Ovary (tissue), 10 donors: ENCODE measurements at places on chromosomes 2 and 18.

DNA sequence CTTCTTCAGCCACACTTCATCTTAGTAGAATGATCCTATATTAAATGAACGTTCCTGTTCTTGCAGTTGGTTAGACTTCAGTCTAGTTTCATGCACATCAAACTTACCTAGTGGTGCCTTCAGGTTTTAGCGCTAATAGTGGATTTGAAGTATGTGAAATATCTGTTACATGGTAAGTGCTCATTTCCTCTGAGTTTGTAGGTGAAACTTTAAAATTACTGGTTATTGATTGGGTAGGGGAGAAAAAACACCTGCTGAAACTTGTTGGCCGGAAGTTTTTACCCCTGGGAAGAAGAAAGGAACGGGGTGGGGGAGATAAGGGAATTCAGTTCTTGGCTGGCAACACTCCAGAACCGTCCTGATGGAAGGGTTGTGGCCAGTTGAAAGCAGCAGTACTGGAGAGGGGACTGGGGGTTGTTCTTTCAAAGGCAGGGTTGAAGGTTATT is 112.8 kb downstream of the SPTBN1 start:
- no peak for DNase-seq

DNA sequence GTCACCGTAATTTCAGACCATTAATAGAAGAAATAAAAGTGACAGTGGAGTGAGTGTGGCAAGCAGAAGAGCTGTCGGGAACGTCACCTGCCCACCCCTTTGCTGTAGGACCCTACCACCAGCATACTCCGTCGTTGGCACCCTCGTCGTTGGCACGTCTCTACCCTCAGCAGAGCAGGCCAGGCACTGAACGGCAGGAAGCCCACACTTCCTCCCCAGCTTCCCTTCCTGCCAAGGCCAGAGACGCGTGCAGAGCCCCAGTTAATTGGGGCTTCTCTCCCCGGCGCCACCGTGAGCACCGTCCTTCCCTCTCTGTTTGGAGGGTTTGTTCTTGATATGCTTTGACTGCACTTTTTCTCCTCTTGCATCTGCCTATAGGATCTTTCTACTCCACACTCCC is 27.0 kb upstream of the NFATC1 start:
- no peak for DNase-seq

- DNase-seq, result peak; percentile 80
Observed at GRCh38 chr2:119756837-119757236, 2.9 kb upstream of the PTPN4 start.

GRCh38 chr2:1559589-1560175 is 146.4 kb downstream of the TPO start:
- no peak for DNase-seq

DNA sequence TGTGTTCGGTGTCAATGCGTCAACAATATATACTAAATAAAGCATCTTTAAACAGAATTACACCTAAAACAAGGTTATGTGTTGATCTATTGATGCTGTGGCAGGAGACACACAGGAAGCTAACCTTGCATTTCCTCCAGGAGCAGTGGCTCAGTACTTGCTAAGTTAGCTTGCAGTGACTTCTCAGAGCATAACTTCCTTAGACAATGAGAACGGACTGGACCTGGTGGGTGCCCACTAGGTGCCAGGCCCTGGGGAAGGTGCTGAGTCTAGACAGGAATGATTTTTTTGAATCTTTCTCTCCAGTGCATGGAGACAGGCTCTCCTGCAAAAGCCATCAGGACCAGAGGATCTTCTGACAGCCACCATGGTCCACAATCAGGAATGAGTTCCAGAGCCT is 73.8 kb upstream of the MGAT4A start:
- no peak for DNase-seq

GRCh38 chr2:134722728-134723127 is 3.9 kb upstream of the TMEM163 start:
- DNase-seq, result no peak
